ENCODE measurements at places on chromosomes 6 and 20. TPM values are rescaled to one million over a fixed set of nuclear protein-coding genes. Genes with fewer than 3 reads are reported as not detected.
A peak's percentile ranks its signal among the peaks of the same experiment; 100 is the strongest.

HMGCLL1 gene
- total RNA-seq: 0.25 TPM

- DNase-seq: no peak
Observed at GRCh38 chr6:62286470-62286843, 432 bp upstream of the KHDRBS2 start.

- DNase-seq: no peak
Observed at GRCh38 chr6:70811788-70812187, 144.1 kb downstream of the SMAP1 start.

PHF3 gene
- 37.2 TPM for total RNA-seq

- DNase-seq: no peak
Observed at GRCh38 chr6:6775074-6775473, 186.6 kb downstream of the LY86 start.

- no peak for DNase-seq
Observed at GRCh38 chr6:135181333-135182070, 394 bp downstream of the MYB start.

- no peak for DNase-seq
Observed at GRCh38 chr6:20483887-20484497, 50.3 kb upstream of the CDKAL1 start.

POM121L2 gene
- not detected for total RNA-seq

TMC2 gene
- total RNA-seq: not detected

GRCh38 chr20:56752274-56752673 lies 123.2 kb downstream of the TFAP2C start:
- DNase-seq: no peak

DNA sequence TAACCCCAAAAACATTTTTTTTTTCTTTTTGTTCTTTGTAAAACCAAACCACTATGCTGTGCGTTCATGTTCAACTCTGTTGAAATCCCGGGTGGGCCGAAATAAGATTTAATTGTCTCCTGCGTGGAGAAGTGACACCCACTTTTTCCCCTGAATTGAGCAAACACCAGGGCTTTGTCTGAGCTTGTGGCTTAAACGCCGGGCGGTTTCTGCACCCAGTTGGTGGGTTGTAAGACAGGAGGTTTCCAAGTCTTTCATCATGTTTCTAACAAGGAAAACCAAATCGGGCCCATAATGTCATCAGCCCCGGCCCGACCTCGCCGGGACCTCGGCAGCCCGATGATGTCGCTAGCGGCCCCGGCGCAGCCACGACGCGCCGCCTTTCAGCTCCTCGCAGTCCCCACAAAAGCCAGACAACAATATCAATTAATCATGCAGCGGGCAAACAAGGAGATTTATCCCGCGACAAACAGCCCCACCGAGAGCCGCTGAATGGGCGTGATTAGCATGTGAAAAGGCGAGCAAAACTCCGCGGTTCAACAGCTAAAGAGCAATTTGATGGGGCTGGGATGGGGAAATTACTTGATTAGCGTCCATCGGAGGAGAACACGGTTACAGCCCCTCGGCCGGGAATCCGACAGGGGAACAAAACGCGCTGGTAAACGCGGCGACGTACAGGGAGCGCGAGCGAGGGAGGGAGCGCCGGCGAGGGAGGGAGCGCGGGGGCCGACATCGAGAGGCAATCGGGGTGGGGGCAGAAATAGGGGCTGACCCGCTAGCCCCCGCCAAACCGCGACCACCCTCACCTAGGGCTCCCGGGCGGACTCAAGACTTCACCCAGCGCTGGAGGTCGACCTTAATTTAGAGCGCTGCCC lies 5.3 kb downstream of the LINC00237 start:
- no peak for DNase-seq

RIPPLY2 gene
- total RNA-seq: not detected

GRCh38 chr6:5337573-5337972 lies 76.3 kb downstream of the FARS2 start:
- DNase-seq: no peak

GRCh38 chr20:40676491-40677269 lies 12.4 kb downstream of the MAFB start:
- no peak for DNase-seq

- no peak for DNase-seq
Observed at GRCh38 chr6:145017516-145017915, 717.8 kb downstream of the EPM2A start.

DNA sequence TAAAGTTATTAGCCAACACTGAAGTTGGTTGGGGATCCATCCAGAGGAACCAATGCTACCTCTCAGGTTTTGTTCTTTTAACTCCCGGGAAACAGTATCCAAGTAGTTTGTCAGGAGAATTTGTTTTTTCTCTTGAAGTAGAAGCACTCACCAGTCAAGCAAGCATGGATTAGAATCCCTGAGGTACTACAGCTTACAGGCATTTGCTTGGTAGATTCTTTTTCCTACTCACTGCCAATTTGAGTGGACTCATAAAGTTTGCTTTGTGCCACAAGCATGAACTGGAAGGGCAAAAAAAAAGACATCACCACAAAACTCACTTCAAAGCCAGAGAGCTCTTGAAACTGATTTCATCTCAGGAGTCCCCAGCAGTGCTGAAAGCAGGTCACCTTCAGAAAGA lies 167.4 kb downstream of the MBOAT1 start:
- no peak for DNase-seq

DNA sequence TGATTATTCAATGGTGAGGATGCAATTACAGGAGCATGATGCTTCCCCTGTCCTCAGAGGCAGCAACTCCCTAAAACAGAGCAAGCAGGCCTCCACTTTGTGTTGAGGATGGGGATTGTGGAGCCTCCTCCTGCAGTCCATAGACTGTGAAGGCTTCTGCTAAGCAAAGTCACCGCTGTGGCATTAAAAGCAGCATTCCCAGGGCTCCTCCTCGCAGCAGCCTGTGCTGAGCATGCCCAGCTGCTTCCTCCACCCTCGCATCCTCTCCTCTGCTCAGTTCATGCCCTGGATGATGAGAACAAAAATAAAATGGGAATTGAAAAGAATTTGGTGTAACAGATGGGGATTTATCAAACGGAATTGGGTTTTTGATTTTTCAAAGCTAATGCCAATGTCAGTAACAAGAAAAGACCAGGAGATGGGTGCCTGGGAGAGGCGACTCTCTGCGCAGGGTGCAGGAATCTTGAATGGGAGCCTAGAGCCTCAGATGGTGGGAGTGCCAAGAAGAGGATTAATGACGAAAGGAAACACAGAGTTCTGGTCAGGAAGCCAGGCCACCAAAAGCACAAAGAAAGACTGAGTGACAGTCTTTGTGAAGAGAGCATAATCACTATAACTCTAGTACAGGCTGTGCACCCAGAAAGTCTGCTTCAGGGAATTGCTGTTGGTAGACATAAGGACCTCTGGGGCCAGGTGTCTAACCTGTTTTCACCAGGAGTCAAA lies 347.6 kb downstream of the TPBG start:
- DNase-seq: no peak

- no peak for DNase-seq
Observed at GRCh38 chr6:125299257-125299656, 2.5 kb downstream of the HDDC2 start.

ZBTB22 gene
- 18.4 TPM for total RNA-seq

GRCh38 chr6:120496661-120497060 lies 837.6 kb downstream of the TBC1D32 start:
- DNase-seq: no peak

CD40 gene
- total RNA-seq: 58.3 TPM

MRPL2 gene
- total RNA-seq: 43.7 TPM

DNA sequence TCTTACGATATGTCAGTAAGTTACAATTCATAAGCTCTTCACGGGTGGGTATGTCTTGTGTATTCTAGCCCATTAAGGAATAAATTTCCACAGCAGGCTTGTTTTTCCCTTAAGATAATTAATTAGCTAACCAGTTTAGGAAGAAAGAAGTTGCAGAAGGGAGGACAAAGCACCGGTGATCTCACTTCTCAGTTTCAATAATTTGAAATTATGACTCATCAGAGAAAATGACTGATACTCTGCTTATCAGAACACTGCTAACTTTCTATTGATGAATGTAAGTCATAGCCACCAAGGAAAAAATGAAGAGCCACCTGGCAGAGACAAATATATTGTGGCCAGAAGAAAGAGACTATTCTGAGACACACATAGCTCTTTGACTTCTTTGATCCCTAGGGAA lies 35.0 kb upstream of the ENTPD6 start:
- DNase-seq: no peak

DNA sequence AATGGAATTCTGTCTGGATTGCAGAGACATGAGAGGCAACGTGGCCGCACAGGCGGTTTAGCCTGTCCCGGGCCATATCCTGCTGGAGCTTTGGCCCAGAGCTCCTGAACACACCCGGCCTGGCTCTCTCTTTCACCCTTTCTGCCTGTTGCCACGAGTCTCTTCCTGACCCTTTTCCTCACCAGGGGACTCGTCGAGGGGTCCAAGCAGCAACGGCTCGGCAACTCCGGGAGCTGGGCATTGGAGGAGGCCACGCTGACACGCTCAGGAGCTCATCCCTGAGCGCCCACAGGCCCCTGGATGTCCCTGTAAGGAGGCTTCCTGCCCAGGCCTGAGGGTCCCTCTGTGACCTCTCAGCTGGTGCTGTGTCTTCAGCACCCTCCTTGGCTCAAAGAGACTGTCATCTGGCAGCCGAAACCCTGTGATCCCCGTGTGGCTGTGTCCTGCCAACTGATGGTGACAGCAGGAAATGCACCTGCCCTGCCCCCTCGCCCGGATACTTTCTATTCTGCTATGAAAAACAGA lies 103.8 kb downstream of the RNASET2 start:
- DNase-seq: no peak

GRCh38 chr20:45985573-45985972 lies 13.6 kb upstream of the ZNF335 start:
- DNase-seq: no peak

FLRT3 gene
- 3.3 TPM for total RNA-seq

GRCh38 chr20:3326779-3327521 lies 80.5 kb downstream of the DNAAF9 start:
- DNase-seq: no peak

DNA sequence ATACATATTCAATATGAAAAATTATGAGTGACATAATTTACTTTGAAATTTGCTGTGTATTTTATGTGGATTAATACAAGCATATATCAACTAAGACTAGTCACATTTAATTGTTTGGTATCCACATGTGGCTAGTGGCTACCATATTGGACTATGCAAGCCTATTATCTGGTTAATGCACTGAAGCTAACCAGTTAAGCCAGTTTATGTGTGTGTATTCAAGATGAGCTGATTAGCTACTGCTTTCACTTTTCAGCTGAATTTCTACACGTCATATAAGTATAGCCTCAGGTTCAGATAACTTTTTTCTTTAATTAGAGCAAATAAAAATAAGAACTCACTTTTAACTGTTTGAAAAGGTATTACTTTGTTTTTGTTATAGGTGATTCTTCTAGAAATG lies 903.7 kb downstream of the TFAP2A start:
- no peak for DNase-seq

GRCh38 chr6:126227833-126228702 lies 111.8 kb upstream of the CENPW start:
- DNase-seq: peak; percentile 76

GRCh38 chr20:57142667-57143066 lies 123.8 kb downstream of the BMP7 start:
- no peak for DNase-seq

DNA sequence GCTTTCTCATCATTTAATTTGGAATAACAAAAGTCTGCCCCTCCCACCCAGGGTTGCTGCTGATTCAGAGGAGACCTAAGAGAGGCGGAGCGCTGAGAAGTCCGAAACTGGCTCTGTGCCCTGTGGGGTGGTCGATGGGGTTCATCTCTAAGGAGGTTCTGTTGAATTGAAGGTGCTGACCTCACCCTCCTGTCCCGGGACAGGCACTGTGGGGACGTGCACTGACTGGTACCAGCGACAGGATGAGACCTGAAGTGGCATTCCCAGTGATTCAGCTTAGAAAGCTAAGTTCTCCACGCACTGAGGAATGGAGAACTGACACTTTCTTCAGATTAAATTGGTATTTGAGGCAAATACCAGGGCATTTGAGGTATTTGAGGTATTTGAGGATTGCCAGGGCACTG lies 1.3 kb downstream of the GUCA1B start:
- no peak for DNase-seq

GRCh38 chr20:17710379-17711266 lies 10.9 kb downstream of the BANF2 start:
- no peak for DNase-seq

FAM83C gene
- not detected for total RNA-seq
